ENCODE measurements at places on chromosomes 3 and 15. TPM values are rescaled to one million over a fixed set of nuclear protein-coding genes. Genes with fewer than 3 reads are reported as not detected.

Gene ABCC5
- total RNA-seq: 12.2 TPM

Gene UTS2B
- 0.29 TPM for total RNA-seq

Gene ACTC1
- not detected for total RNA-seq

Gene RTP3
- not detected for total RNA-seq

Gene ATP10A
- 1.1 TPM for total RNA-seq

Gene IQGAP1
- total RNA-seq: 292 TPM

Gene GPR176
- total RNA-seq: 24.0 TPM

Gene SCAP
- 55.0 TPM for total RNA-seq

Gene SCG5
- total RNA-seq: 3.7 TPM

Gene SNTN
- not detected for total RNA-seq

Gene MEIS2
- total RNA-seq: 103 TPM

Gene WDR49
- total RNA-seq: 0.47 TPM

Gene ADGRG7
- total RNA-seq: not detected

Gene GP9
- not detected for total RNA-seq

Gene MYLK
- total RNA-seq: 57.8 TPM

Gene DUOX1
- total RNA-seq: not detected

Gene LYZL4
- not detected for total RNA-seq

Gene SEMA3F
- 95.6 TPM for total RNA-seq

Gene GPR87
- 0.53 TPM for total RNA-seq

Gene TLR9
- not detected for total RNA-seq

Gene LMOD3
- total RNA-seq: not detected

Gene ATP13A4
- 0.34 TPM for total RNA-seq

Gene POC1A
- 4.7 TPM for total RNA-seq

Gene HAPLN3
- total RNA-seq: 22.4 TPM

Gene ZNF80
- total RNA-seq: not detected

Gene PLAAT1
- total RNA-seq: 5.2 TPM

Gene WWTR1
- total RNA-seq: 183 TPM

Gene IL5RA
- not detected for total RNA-seq

Gene GUCA1C
- not detected for total RNA-seq

Gene A4GNT
- not detected for total RNA-seq

Gene TRIM42
- not detected for total RNA-seq

Gene CTXN2
- not detected for total RNA-seq

Gene EXD1
- total RNA-seq: 0.53 TPM

Gene DPPA4
- 0.92 TPM for total RNA-seq

Gene FBXO40
- total RNA-seq: not detected

Gene NR2E3
- total RNA-seq: 0.10 TPM

Gene SERINC4
- not detected for total RNA-seq

Gene ARPIN
- total RNA-seq: 14.8 TPM

Gene SLC22A14
- 0.18 TPM for total RNA-seq

Gene PCCB
- total RNA-seq: 31.2 TPM

Gene SLC24A5
- not detected for total RNA-seq

Gene DTWD1
- 8.6 TPM for total RNA-seq

Gene SLITRK3
- not detected for total RNA-seq

Gene CCR9
- total RNA-seq: not detected
